ENCODE measurements at places on chromosomes 2 and 18.

DNA sequence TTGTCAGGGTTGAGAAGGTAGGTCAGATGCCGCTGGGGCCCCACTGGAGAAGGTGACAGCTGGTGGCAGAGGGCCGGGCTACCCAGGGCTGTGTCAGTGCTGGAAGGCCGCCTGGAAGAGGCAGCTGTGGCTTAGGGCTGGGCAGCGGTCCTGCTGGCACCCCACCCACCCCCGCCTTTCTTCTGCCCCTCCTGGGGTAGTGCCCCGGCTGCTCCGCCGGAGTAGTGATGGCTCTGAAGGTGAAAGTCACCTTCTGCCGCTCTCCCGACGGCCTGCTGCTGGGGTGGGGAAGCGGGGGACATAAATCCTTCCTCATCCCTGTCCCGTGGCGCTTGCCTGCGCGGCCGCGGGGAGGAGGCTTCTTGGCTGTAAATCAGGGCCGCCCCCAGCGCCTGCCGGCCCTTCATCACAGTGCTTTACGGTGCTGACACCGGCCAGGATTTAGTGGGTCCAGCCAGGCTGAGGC is 332.2 kb downstream of the DYSF start:
- DNase-seq = no peak

DNA sequence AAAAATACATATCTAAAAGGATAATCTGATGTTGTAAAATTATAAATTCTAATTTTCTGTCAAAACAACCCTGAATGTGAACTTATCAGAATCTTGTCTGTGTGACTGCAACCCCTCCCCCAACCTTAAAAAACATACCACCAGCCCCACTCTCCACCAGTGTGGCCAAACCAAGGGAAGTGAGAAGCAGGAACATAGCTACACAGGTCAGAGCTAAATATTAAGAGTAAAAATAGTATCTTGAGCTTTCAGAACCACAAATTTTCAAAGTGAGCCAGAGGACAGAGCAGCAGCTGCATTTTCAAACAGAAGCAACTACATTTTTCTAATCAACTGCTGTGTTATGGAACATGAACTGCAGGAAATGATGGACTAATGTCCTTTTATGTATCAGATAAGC is 156.7 kb downstream of the SLC4A10 start:
- no peak for DNase-seq

DNA sequence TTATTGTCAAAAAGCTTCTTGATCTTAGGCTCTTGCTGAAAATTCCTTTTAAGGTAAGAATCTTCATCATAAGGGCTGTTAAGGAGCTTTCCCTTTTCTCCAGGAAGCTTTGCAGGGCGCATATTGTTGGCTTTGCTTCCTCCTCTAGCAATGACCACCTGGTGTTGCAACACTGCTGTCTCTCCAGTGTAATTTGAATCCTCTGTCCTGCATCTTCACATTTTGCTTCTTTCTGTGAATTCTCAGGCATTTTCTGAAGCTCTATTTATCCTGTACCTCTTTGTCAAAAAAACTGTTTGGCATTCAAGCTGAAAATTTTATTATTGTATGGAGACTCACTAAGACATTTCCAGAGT is 533.1 kb upstream of the CHAC2 start:
- DNase-seq = no peak

DNA sequence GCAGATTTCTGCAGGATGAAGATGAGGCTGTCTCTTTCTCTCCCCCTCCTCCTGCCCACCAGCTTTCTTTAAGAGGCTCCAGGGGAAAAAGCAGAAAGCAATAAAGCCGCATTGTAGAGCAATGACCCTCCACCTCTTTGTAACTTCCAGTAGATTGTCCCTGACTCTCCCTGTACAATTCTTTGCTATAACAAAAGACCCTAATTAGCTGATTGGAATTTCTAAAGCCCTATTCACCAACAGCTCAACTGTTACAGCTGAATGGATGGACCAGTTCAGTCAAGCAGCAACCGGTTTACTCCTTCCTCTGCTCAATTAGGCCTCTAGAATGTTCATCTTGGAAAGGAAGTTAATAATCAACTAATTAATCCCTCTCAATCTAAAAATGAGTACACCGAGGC is 301.0 kb downstream of the STK39 start:
- peak; percentile 65 for DNase-seq

- no peak for DNase-seq
These were observed 1995.5 kb upstream of the CELF4 start for GRCh38 chr18:39561126-39561525.

DNA sequence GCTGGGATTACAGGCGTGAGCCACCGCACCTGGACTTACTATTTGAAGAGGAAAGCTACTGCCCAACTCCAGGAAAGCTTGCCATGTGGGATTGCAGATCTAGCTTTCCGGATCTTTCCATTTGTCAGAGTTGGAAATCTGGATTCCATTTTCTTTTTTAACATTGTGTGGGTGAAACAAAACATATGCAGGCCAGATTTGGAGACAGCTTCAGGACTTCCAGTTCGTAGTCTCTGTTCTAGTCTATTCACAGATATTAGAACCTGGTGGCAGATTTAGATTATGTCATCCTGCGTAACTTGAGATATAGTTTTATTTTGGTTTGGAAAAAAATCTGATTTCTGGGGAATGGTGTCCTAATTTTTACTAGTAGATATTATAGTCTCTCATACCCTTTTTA is 70.5 kb downstream of the ZNF236 start:
- DNase-seq = no peak

GRCh38 chr2:197641666-197642065 is 33.7 kb downstream of the RFTN2 start:
- no peak for DNase-seq

DNA sequence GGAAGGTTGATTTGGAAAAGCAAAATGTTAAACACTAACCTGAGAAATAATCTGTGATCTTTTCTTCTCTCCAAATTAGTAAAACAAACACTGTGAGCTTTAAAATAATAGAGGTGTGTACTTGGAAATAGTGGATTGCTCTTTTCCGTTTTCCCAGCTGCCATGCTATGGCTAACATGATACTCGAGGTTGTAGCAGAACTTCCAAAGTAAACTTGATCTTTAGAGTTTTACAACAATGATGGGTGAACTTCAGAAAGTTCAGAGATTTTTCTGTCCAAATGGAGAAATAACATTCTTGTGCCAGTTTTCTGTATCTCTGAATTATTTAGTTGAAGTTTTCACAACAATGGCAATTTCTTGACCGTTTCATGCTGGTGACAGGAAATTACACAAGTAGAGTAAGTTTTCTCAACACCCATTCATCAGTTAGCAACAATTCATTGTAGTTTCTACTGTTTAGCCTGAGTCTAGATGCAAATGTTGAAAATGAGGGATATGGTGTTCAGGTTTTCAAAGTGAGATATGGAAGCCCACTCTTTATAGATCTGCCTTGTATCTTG is 135.3 kb upstream of the CTAGE1 start:
- no peak for DNase-seq

- DNase-seq = peak; percentile 46
These were observed 93.0 kb upstream of the SLC39A10 start for GRCh38 chr2:195563857-195564512.

DNA sequence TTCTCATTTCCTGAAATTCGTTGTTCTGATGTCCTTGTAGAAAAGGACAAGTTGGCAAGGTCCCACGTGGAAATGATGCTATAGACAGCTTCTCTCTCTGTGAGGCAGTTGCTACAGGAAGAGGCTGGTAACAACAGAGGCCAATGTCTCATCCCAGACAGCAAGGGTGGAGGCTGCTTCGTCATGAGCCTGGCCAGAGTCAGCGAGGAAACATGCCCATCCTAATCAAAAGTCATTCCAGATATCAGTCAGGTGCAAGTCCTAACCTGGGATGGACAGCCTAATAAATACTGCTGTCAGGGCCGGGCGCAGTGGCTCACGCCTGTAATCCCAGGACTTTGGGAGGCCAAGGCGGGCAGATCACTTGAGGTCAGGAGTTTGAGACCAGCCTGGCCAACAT is 6.4 kb upstream of the SMAD7 start:
- DNase-seq = no peak

DNA sequence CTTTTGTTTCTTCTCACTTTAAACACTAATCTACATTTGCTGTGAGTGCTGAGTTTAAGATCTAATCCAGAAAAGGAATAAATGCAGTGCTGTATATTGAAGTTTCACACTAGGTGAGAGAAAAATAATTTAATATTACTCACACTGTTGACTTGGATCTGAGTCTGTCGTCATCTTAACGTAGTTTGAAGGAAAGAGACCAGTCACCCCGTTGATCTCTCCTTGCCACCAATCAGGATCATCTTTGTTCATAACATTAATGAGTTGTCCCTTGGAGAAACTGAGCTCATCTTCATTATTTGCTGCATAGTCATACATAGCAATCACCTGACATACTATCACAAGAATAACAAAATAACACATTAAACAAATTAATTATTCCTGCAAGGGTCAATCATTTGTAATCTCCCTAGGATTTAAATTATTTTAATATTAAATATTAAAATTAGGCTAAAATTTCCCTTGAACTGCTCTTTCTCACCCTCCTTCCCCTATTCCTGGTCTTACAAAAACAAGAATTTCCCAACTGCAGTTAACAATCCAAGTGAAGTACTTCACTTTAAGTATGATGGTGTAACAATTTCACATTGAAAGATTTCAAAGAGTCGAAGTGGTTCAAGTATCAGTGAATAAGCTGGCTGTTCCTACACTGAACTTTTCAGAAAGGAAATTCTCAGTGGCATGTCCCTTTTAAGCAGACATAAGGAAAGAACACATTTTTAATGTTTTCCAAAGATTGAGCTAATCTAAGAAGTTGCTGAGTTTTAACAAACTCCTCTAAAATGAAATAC is 71.3 kb downstream of the FAM228A start:
- no peak for DNase-seq

- DNase-seq = peak; percentile 38
These were observed 34.0 kb upstream of the TMEM178A start for GRCh38 chr2:39631718-39632117.

DNA sequence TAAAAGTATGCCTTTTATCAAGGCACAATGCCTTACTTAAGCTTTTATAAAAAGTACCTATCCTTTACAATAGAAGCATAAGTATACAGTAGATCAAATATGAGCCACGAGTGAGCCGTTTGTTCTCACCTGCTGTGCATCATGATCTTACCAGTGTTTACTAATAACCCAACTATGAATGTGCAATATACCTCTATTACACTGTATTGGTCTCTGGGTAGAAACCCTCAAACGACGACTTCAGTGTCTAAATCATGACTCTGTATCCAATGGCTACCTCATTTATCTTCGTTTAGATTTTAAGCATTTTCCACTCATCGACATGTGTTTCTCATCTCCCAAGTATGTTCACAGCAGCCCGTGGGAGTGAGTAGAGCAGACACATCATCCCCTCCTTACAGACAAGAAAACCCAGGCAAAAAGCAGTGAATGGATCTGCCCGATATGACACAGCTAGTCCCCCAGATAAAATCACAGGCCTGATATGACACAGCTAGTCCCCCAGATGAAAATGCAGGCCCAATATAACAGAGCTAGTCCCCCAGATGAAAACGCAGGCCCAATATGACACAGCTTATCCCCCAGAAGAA is 279.8 kb downstream of the TNS1 start:
- no peak for DNase-seq

GRCh38 chr18:59065684-59066083 is 74.0 kb upstream of the SEC11C start:
- DNase-seq = no peak

GRCh38 chr2:146189541-146189940 is 1655.3 kb upstream of the ACVR2A start:
- no peak for DNase-seq

GRCh38 chr2:118012778-118013177 is 1.1 kb downstream of the CCDC93 start:
- DNase-seq = no peak

GRCh38 chr2:5978131-5978751 is 286.1 kb downstream of the SOX11 start:
- no peak for DNase-seq

GRCh38 chr2:227153758-227154486 is 10.1 kb downstream of the COL4A4 start:
- DNase-seq = no peak

DNA sequence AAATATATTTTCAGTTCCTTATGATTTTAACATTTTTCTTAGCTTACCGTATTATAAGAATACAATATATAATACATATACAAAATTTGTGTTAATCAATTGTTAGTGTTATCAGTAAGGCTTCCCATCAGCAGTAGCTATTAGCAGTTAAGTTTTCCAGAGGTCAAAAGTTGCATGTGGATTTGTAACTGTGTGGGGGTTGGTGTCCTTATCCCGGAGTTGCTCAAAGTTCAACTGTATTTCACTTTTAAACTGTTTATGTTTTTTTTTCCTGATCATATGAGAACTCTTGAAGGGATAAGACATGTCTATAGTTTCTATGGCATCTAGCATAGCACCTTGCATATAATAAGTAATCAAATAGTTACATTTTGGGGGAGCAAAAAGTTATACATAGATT is 11.9 kb upstream of the MFSD6 start:
- no peak for DNase-seq

- DNase-seq = no peak
These were observed 131.5 kb upstream of the MEIS1 start for GRCh38 chr2:66303471-66303870.

- DNase-seq = no peak
These were observed 45.9 kb downstream of the PNO1 start for GRCh38 chr2:68203587-68203986.

- DNase-seq = no peak
These were observed 816 bp downstream of the GALNT14 start for GRCh38 chr2:31137211-31138036.

DNA sequence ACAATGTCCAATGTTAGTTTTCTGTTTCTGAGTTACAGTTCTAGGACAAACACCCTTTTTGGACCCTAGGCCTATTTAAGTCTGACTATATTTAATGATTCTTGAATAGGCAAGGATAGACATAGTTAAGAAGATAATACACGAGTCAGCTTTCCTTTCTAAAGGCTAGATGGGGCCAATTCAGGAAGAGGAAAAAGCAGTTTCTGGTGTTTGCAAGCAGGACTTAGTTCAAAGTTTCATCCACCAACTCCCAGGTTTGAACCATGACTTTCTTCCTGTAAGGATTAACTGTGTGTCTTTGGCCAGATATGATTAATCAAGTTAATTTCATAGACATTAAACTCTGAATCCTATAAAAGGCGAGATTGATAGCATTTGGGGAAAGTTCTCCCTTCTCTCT is 66.7 kb downstream of the USP40 start:
- DNase-seq = no peak

DNA sequence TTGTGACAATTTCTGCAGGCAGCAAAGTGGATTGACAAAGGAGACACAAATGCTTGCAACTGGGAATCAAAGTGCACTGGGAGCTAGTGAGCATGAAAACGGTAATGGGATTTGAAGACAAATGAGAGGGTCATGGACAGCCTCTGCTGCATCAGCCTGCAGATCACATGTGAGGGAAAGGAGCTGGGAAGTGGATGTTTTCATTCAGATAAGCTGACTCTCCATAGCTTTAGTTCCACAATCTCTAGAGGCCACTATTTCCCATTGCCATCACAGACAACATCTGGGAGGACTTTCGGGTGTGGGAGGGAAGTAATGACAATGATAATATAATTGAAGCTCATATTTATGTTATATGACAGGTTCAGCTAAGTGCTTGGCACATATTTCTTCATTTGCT is 28.4 kb downstream of the ADCYAP1 start:
- DNase-seq = no peak

All from retinal pigment epithelial cell (primary cell).